ENCODE measurements at places on chromosomes 12 and 14. TPM values are rescaled to one million over a fixed set of nuclear protein-coding genes. Genes with fewer than 3 reads are reported as not detected.

FAM181A gene
- not detected for total RNA-seq

CPNE6 gene
- not detected for total RNA-seq

CLEC4A gene
- 0.09 TPM for total RNA-seq

TAS2R20 gene
- total RNA-seq = 1.9 TPM

C1QL4 gene
- not detected for total RNA-seq

KRT7 gene
- 1,591 TPM for total RNA-seq

OTOGL gene
- 1.4 TPM for total RNA-seq

MORN3 gene
- total RNA-seq = 1.1 TPM

JKAMP gene
- total RNA-seq = 46.1 TPM
